Activated CD4-positive, alpha-beta memory T cell treated with anti-CD3 and anti-CD28 coated beads, Interleukin-2, amount 10 ng/mL, durations not matched to agents 7 days and 5 days (primary cell): ENCODE measurements at places on chromosomes 3 and 15. TPM values are rescaled to one million over a fixed set of nuclear protein-coding genes. Genes with fewer than 3 reads are reported as not detected.

- H3K4me3 ChIP-seq: no peak overlapping the region
- H3K27me3 ChIP-seq: peaks cover 14% of the 10 kb centered on the region
- no peak overlapping the region for H3K27ac ChIP-seq
- no peaks in the 10 kb centered on the region for H3K36me3 ChIP-seq
- no peak for DNase-seq
Observed at GRCh38 chr15:59550956-59551355, 60.6 kb upstream of the GCNT3 start.

DNA sequence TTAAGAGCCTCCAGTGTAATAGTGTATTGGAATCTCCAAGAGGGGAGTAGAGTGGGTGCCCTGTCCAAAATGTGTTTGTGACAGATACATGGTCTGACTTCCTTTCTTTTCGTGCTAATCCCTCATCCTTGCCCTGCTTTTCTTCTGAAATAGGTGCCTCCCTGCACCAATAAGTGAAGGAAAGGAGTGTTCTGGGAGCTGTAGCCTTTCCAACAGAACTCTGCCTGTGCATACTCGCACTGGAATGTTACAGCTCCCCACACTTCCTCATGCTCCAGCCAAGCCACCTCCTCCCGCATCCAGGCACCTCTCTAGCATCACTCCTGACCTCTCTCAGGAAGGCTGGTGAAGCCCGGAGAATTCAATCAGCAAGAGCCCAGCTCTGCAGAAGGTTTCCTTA, 478.0 kb downstream of the GABRG3 start:
- H3K27ac ChIP-seq: no peak overlapping the region
- H3K4me3 ChIP-seq: no peak overlapping the region
- no peak for DNase-seq
- H3K4me1 ChIP-seq: no peaks in the 10 kb centered on the region

GRCh38 chr3:194808640-194809097, 123.0 kb downstream of the FAM43A start:
- DNase-seq: no peak
- no peak overlapping the region for H3K27ac ChIP-seq
- H3K36me3 ChIP-seq: no peaks in the 10 kb centered on the region
- H3K27me3 ChIP-seq: peaks cover 27% of the 10 kb centered on the region
- no peak overlapping the region for H3K4me3 ChIP-seq
- no peaks in the 10 kb centered on the region for H3K4me1 ChIP-seq

DNA sequence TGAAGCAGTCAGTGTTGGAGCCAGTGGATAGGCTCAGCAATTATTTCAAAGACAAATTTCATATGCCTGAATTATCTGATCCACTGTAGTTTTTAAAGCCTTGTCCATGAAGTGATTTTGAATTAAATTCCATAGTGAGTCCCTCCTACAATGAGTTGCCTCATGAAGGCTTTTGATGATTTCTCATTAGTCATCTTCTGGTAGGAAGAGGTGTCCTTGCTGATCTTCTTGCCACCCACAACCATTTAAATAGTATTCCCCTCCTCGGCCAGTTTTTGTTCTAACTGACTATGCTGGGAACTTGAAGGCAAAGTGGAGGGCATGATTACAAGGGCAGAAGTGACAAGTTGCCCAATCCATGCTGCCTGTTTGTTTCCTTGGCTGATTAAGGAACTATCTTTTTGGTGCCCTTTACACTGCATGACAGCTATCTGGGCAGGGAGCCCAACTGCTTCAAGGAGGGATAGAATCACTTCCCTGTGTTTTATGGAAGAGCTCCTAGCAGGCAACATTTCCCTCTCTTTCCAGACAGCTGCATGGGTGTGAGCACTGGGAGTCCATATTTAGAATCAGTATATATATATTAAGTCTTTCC, 617.5 kb downstream of the ZPLD1 start:
- H3K4me3 ChIP-seq: no peak overlapping the region
- no peaks in the 10 kb centered on the region for H3K27me3 ChIP-seq
- no peak overlapping the region for H3K27ac ChIP-seq
- H3K4me1 ChIP-seq: no peaks in the 10 kb centered on the region
- H3K36me3 ChIP-seq: no peaks in the 10 kb centered on the region
- DNase-seq: no peak

GRCh38 chr3:72544239-72544638, 304.0 kb downstream of the SHQ1 start:
- DNase-seq: no peak
- no peaks in the 10 kb centered on the region for H3K27me3 ChIP-seq
- H3K4me3 ChIP-seq: no peak overlapping the region
- H3K36me3 ChIP-seq: peaks cover 2% of the 10 kb centered on the region
- H3K27ac ChIP-seq: no peak overlapping the region

DNA sequence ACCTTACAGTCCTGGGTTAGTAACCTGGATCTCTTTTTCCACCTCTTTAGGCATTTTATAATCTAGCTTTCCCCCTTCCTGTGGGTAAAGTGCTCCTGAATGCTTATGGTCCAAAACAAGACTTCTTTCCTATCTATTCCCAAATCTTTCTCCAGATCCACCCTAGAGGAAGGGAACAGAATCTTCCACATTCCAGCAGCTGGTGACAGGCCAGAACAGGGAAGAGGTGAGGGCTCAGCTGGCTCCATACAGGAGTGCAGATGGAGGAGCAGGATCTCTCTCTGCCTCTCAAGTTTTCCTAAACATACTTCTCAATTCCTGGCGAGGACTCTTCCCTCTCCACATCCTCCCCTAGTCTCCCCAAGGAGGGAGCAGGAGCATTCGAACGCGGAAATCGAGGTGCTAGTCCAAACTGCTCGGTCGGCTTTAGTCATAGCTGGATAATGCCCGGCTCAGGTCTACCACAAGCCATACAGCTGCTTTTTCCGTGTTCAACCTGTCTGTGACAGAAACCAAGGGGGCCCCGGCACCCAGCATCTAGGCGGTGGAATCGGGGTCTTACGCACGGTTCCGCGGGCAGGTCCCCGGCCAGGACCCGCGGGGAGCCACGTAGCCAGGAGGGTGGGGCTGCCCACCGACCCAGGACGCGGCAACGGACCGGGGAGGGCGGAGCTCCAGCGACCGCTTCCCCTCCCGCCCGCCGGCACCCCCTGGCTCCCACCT, 4.0 kb downstream of the RASSF1 start:
- H3K36me3 ChIP-seq: peaks cover 78% of the 10 kb centered on the region
- H3K4me1 ChIP-seq: peaks cover 61% of the 10 kb centered on the region
- H3K4me3 ChIP-seq: peak overlapping the region; percentile 85
- no peak for DNase-seq
- peak overlapping the region; percentile 94 for H3K27ac ChIP-seq

GRCh38 chr15:56532721-56533460, 68.0 kb upstream of the MNS1 start:
- peaks cover 2% of the 10 kb centered on the region for H3K27me3 ChIP-seq
- H3K36me3 ChIP-seq: no peaks in the 10 kb centered on the region
- no peak overlapping the region for H3K27ac ChIP-seq

The TRIM42 gene
- not detected for total RNA-seq
